ENCODE measurements at places on chromosomes 6 and 20. TPM values are rescaled to one million over a fixed set of nuclear protein-coding genes. Genes with fewer than 3 reads are reported as not detected.

The OTOR gene
- not detected for polyA plus RNA-seq

The PEX7 gene
- polyA plus RNA-seq, result 7.7 TPM

The ISM1 gene
- 1.0 TPM for polyA plus RNA-seq

The TRIM40 gene
- not detected for polyA plus RNA-seq

The PAQR8 gene
- 3.0 TPM for polyA plus RNA-seq

The KHDC1L gene
- not detected for polyA plus RNA-seq

The LRRN4 gene
- 0.05 TPM for polyA plus RNA-seq

The PPP1R16B gene
- polyA plus RNA-seq, result 4.9 TPM

The GSTA1 gene
- polyA plus RNA-seq, result 0.09 TPM

The LINC00237 gene
- not detected for polyA plus RNA-seq

The DPPA5 gene
- not detected for polyA plus RNA-seq

The TMEM244 gene
- polyA plus RNA-seq, result not detected

The MLN gene
- polyA plus RNA-seq, result not detected

The BACH2 gene
- 0.61 TPM for polyA plus RNA-seq

The TMC2 gene
- not detected for polyA plus RNA-seq

The CST2 gene
- not detected for polyA plus RNA-seq

The ZC2HC1B gene
- polyA plus RNA-seq, result not detected

The BPIFB1 gene
- polyA plus RNA-seq, result not detected

The OPRL1 gene
- polyA plus RNA-seq, result 0.81 TPM

The LPIN3 gene
- 18.2 TPM for polyA plus RNA-seq

The CCN5 gene
- 102 TPM for polyA plus RNA-seq

The UCKL1 gene
- polyA plus RNA-seq, result 36.5 TPM

The CYP24A1 gene
- not detected for polyA plus RNA-seq

The EDN3 gene
- polyA plus RNA-seq, result not detected

The LGSN gene
- polyA plus RNA-seq, result not detected

The MYLK2 gene
- 0.54 TPM for polyA plus RNA-seq

The SRPK1 gene
- 7.8 TPM for polyA plus RNA-seq

The MAFB gene
- polyA plus RNA-seq, result 6.9 TPM

Measured in right cardiac atrium (tissue), 5 donors.